ENCODE measurements at places on chromosomes 4 and X. TPM values are rescaled to one million over a fixed set of nuclear protein-coding genes. Genes with fewer than 3 reads are reported as not detected.

The RTL9 gene
- 0.11 TPM for total RNA-seq

The PPP1R3F gene
- total RNA-seq: 0.92 TPM

The PRDM5 gene
- total RNA-seq: 10.9 TPM

The HTATSF1 gene
- 46.5 TPM for total RNA-seq

The AMBN gene
- total RNA-seq: not detected

The GAGE13 gene
- total RNA-seq: not detected

The ADAMTS3 gene
- total RNA-seq: 0.49 TPM

The SUPT20HL2 gene
- not detected for total RNA-seq

The LNX1 gene
- 0.34 TPM for total RNA-seq

The PAGE1 gene
- not detected for total RNA-seq

The ATP2B3 gene
- not detected for total RNA-seq

The UGT2A1 gene
- not detected for total RNA-seq

The BEX4 gene
- total RNA-seq: 48.2 TPM

The AFM gene
- total RNA-seq: not detected

The DCAF8L2 gene
- not detected for total RNA-seq

The ELF2 gene
- 22.1 TPM for total RNA-seq

The ANXA3 gene
- 415 TPM for total RNA-seq

The SULT1E1 gene
- 3.7 TPM for total RNA-seq

The DCHS2 gene
- total RNA-seq: not detected

The CNKSR2 gene
- 0.78 TPM for total RNA-seq

The ITIH6 gene
- not detected for total RNA-seq

The CENPVL2 gene
- total RNA-seq: not detected

The TBCK gene
- total RNA-seq: 13.1 TPM

The XPNPEP2 gene
- total RNA-seq: not detected

The UGT2B17 gene
- total RNA-seq: not detected

The SLC2A9 gene
- total RNA-seq: 33.2 TPM

The ADH7 gene
- not detected for total RNA-seq

The NKX3-2 gene
- total RNA-seq: 0.04 TPM

Data from foreskin keratinocyte (primary cell).